ENCODE measurements at places on chromosomes 2 and 18.

GRCh38 chr2:168926621-168927386 lies 25.7 kb downstream of the G6PC2 start:
- DNase-seq = no peak

DNA sequence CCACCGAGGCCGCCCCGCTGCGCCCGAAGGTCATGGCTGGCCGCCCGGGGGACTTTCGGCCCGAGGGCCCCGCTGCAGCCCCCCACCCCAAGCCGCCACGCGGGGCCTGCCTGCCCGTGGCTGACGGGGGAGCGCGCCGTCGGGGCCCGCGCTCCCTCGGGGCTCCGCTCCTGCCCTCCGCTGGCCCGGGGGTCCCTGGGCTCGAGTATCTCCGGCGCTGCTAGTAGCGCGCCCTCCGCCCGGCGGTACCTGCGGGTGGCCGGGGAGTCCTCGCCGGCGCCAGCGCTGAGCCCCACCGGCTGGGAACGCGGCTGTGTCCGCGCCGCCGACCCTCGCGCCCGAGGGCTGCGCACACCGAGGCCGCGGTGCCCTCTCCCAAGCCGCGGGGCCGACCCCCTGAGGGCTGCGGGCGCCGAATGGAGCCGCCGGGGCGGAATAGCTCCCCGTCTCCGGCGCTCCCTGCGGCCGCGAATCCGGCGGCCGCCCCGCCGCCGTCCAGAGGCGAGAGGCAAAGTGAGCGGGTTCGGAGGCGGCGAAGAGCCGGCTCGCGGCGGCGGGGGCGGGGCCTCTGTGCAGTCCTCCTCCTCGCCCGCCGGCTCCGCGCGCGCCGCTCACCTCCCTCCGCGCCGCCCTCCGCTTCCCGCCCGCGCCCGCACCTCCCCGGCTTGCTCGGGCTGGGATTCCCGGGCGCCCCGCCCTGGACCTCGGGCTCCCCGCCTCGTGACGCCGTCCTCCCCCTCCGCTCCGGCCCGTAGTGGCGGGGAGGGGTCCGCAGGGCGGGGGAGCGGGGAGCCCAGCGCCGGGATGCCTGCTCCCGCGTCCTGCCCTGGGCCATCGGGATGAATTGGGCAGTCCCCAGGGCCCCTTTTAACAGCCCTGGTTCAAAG lies at the start of gene KCNG3:
Gene KCNG3 (minus strand): TSS at position 515 of the 887 bp plus-strand sequence. CDS start 481 bp downstream, at position 34.
- DNase-seq = peak; percentile 45

GRCh38 chr18:66211749-66212148 lies 392.1 kb downstream of the CDH19 start:
- DNase-seq = no peak

DNA sequence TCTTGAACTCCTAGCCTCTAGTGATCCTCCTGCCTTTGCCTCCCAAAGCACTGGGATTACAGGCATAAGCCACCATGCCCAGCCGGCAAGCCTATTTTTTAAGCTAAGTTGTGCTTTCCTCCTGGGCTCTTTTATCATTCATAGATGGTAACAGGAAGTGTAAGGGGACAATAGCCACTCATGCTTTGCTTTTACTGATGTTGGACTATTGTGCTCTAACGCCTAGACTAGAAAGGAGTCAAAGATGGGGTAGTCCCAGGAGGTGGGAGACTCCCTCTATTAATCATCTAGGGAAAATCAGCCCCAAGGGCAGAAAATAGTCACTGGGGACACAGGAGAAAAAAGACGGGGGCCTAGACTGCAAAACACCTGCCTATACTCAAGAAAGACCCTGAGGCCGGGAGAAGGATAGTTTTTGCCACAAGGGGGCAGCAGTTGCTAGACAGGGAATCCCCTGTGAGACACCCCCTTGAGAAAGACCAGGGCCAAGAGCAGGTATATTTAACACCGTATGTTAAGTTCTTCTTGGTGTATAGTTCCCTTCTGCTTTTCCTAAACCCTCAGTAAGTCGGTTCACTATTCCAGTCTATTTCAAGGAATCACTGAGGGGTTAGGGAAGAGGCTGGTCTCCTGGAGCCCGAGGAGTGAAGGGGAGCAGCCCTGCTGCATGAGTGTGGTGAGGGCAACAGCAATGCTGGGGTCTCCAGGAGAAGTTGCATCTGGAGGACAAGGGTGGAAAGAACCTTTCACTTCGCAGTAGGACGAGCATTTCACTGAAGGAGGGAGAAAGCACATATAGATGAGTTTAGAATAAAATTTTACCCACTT lies 2.1 kb upstream of the CXCR1 start:
- DNase-seq = no peak

DNA sequence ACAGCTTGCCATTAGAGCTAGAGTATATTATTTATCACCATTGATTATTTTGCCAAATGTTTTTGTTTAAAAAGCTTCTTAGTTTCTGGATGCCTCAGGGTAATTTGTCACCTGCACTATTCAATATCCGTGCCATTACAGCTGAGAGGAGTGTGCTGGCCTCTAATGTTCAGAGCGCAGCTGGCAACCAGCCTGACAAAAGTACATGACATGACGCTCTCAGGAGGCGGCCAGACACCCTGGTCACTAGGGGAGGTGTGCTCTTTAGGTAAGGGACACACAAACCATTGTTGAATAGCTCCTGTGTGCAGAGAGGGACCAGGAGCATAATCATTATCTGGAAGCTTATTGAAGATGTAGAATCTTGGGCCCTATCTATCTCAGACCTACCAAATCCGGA lies 20.3 kb downstream of the LIMS1 start:
- no peak for DNase-seq

GRCh38 chr18:76042511-76042910 lies 452.5 kb downstream of the ZNF516 start:
- DNase-seq = no peak

GRCh38 chr18:45787346-45787745 lies 38.1 kb upstream of the SIGLEC15 start:
- DNase-seq = no peak

GRCh38 chr2:240186191-240186725 lies 45.8 kb upstream of the OTOS start:
- DNase-seq = no peak

GRCh38 chr18:6311456-6312215 lies 103.1 kb downstream of the L3MBTL4 start:
- no peak for DNase-seq

GRCh38 chr18:24402209-24402785 lies 4.7 kb upstream of the OSBPL1A start:
- no peak for DNase-seq

DNA sequence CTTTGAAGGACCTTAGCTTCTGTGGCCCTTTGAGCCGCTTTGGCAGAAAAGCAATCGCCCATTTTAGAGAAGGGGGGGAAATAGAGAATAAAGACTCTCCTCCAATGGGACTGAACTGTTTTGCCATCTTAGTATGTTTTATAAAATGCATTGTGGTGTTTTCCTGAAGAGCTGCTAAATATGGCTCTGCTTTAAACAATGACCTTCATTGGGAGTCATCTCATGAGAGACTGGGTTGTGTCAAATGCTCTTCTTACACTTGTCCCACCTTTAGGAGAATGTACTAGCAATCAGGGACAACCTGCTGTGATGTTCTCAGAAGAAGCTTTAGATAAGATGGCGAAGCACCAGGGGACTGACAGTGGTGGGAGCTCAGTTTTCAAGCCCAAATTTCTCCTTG lies 418.9 kb upstream of the POU3F3 start:
- DNase-seq = no peak

DNA sequence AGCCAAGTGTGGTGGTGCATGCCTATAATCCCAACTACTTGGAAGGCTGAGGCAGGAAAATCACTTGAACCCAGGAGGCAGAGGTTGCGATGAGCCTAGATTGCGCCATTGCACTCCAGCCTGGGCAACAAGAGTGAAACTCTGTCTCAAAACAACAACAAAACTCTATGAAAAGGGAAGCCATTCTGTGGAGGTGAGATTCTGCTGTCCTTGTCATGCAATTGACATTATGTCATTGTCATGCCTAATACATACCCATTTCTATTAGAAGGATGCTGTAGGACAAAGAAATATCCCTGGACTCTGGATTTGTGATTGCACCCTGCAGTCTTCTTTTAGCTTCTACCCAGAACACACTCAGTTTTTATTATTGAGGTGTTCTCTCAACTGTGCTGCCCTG lies 8.6 kb downstream of the RASGRP3 start:
- no peak for DNase-seq

DNA sequence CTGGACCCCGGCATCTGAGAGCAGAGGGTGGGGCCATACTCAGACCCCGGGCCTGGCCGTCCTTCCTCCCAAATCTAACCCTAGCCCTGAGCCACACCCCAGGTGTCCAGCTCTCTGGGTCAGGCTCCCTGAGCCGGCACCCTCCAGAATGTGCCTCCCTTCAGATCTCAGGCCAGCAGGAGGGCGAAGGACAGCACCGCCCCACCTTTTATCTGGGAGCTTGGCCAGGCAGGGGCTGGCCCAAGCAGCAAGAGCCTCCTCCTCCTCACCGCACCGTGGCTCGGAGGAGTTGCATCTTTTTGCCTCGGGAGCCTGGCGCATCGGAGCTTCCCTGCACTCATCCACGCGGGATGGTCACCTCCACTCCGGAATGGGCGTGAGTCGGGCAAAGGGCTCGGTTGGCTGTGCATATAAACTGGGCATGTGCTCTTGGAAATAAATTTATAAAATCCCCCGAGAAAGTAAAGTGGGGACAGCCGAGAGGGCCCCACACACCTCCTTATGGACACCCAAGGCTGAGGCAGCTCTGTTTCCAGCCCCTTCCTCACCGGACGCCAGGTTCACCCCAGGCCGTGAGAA lies 69.1 kb upstream of the CTDP1 start:
- no peak for DNase-seq
